ENCODE measurements at places on chromosomes 3 and 15.

DNA sequence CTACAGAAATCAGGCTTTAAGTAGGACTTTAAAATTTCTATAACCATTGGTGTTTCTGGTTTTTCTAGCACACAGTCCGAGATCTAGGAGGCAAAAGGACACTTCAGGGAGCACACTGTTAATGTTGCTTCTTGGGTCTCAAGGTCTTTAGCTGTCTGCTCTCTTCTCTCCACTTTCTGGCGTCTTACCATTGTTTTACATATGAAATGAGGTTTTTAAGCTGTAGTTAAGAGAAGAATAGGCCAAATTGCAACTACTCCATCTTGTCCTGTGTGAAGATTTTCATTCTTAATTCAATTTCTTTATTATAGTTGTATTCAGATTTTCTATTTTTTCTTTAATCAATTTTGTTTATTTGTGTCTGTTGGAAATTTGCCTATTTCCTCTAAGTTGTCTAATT, 151.4 kb downstream of the WNT7A start:
- DNase-seq, result no peak

DNA sequence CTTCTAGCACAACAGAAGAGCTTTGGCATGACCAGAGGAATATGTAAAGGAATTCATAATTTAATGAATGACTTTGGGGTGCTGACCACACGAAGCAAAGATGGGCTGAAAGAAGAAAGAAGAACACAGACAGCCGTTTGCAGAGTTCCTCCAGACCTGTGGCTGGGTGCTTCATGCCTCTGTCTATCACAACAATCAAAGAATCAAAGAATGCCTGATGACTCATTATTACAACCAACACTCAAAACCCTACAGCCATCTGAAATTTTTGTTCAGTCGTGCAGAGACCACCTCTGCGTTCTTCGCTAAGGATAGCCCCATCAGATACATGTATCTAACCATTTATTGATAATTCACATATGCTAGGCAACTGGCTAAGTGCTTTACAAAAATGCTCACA, 129.0 kb upstream of the PRICKLE2 start:
- no peak for DNase-seq

- DNase-seq, result no peak
These were observed 180.3 kb downstream of the MYRIP start for GRCh38 chr3:39989746-39990145.

- no peak for DNase-seq
These were observed 200.3 kb downstream of the ZNF621 start for GRCh38 chr3:40725031-40725430.

DNA sequence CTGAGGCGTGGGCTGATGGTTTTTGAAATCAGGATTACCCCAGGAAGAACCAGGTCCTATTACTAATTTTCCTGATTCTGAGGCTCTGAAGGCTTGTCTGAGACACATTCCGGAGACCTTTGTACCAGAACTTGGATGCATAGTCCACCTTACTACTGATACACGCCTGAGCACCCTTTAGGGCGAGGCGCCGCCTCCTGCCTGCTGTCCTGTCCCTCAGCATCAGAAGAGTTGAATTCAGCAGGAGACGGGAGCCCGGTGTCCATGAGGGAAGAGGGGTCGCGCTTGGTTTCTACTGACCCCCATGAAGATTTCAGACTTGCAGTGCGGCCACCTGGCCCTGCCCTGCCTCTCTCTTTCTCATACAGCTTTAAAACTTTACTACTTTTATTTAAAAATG, 49.9 kb downstream of the KLF13 start:
- no peak for DNase-seq
